ENCODE measurements at places on chromosomes 1 and 21.

- DNase-seq: no peak
Observed at GRCh38 chr1:201283836-201284553, 689 bp downstream of the PKP1 start.

DNA sequence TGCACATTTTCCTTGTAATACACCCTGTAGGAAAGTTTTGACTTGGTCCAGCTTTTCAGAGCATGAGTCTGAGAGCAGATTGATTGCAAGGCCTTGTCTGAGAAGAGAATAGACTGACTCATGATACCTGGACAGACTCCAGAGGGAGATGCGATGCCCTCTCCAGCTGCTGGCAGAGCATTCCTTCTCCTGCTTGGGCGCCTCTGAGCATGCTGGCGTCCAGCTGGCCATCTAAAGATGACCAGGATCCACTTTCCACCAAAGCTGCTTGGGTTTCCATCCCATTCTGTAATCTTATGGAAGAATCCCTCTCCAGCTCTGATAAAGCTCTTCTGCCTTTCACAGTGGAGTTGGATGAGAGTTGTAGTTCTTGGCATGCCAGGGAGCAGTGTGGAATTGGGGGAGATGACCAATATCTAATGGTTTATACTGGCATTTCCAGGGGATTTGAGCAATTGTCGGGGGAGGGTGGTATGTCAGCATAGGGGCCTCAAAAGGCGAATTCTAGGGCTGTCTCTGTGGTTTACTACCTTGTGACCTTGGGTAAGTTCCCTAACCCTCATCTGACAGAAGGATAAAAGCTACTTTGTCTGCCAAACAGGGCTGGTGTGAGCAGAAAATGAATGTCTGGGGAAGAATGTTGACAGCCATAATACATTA is 19.5 kb downstream of the SZRD1 start:
- no peak for DNase-seq

DNA sequence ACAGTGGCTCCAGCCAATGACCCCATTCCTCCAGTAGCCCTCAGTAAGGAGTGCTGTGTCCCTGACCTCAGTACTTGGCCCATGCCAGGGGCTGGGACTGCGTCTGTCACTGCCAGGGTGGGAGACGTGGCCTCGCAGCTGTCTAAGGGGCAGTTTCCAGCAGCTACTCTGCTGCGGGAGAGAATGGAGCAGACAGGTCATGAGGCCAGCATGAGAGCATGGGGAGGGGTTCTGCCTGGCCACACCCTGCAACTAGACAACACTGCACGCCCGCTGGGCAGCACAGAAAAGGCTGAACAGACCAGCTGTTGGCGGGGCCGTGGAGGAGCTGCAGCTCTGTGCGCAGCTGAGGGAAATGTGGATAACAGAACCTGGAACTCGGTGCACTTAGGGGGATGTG is 91.6 kb upstream of the COL6A1 start:
- no peak for DNase-seq

- DNase-seq: no peak
Observed at GRCh38 chr21:31176725-31177124, 138.4 kb upstream of the KRTAP19-8 start.

- no peak for DNase-seq
Observed at GRCh38 chr1:234918181-234918841, 210.3 kb downstream of the TOMM20 start.

DNA sequence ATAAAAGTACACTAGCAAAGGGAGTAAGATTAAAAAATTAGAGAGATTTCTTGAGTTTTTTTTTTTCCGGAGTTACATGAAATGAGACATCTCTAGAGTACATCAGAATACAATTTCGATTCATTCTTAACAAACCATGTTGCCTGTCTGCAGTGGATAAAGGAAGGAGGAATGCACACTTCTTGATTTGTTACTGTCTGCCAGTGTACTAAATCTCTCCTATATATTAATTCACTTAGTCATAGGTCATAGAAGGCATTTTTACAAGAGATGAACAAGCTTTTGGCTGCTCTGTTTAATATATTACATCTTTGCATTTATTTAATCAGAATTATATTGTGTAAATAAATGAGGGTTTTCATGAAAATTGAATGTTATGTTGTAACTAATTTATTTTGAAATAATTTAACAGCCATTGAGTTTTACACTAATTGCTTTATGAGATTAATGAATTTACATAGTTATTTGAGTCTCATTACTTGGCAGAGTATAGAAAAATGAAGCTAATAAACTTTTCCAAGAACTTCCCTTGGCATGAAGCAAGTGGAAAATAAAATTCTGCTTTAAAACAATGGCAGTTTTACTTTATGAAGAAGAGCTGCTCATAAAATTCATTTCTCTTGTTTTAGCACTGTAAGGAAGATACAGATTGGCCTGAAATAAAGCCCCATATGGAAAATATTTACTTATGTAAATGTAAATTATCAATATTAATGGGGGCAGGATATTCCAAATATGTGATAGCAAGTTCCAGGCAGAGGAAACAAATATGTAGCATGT is 1284.7 kb downstream of the BRINP3 start:
- no peak for DNase-seq

GRCh38 chr1:79287982-79288381 is 281.5 kb upstream of the ADGRL4 start:
- no peak for DNase-seq

GRCh38 chr1:160858097-160858496 is 4.6 kb downstream of the CD244 start:
- no peak for DNase-seq

GRCh38 chr1:117967881-117968280 is 38.3 kb downstream of the WDR3 start:
- DNase-seq: no peak

- DNase-seq: no peak
Observed at GRCh38 chr1:1602968-1603506, 3.1 kb upstream of the FNDC10 start.

- DNase-seq: no peak
Observed at GRCh38 chr1:234887016-234887900, 241.4 kb downstream of the TOMM20 start.

GRCh38 chr1:20698195-20698910 is 19.5 kb downstream of the KIF17 start:
- DNase-seq: no peak
